Activated CD4-positive, alpha-beta T cell treated with anti-CD3 and anti-CD28 coated beads, Interleukin-2, amount 50 U/mL, for 24 hours (primary cell): ENCODE measurements at places on chromosomes 3 and 15.

DNA sequence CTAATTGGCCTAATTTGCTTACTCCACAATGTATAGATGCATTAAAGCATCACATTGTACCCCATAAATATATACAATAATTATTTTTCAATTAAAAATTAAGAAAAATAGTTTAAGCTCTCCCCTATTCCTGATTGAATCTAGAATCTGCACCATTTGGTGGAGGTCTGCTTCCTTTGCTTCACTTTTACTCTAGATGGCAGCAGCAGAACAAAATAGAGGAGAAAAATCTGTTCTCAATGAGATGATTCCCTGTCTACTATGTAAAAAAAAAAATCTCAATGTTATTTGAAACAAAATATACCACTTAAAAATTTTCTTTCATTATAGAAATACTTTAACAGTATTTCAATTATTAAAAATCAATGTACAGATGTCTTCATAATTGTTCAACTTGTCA lies 109.6 kb upstream of the FXR1 start:
- DNase-seq, result no peak

DNA sequence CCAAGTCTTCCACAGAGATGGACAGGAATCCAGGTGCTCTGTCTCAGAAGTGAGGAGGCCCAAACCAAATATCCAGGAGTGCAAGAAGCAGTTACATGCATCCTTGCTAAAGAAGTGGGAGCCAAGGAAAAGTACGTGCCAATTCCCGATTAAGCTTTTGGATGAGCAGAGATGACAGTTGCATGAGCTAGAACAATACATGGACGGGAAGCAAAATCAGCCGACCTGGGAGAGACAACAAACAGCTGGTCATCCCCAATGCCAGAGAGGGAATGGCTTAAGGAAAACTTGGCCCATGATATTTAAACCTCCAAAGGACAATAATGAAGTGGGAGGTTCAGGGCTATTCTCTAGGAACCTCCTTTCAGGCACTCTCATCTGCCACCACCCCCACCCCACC lies 86.0 kb upstream of the ABHD17C start:
- DNase-seq, result no peak

GRCh38 chr15:74007820-74008371 lies 13.4 kb downstream of the PML start:
- no peak for DNase-seq

GRCh38 chr3:101865751-101866509 lies 16.6 kb downstream of the NFKBIZ start:
- DNase-seq, result no peak

- no peak for DNase-seq
These were observed 86.4 kb upstream of the TTBK2 start for GRCh38 chr15:43006991-43007390.

DNA sequence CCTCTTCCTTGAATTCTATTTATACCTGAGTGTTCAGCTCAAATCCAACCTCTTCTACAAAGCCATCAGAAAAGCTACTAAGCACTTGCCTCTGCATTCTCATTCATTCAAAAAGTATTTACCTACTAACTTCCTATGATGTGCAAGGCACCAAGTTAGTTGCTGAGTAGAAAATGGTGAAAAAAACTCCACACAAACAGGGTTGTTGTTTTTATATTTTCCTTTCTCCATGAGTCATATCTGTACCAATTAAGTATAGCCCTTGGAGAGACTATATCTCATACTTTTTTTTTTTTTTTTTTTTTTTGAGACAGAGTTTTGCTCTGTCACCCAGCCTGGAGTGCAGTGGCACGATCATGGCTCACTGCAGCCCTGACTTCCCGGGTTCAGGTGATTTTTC lies 67.7 kb downstream of the IGF2BP2 start:
- no peak for DNase-seq

DNA sequence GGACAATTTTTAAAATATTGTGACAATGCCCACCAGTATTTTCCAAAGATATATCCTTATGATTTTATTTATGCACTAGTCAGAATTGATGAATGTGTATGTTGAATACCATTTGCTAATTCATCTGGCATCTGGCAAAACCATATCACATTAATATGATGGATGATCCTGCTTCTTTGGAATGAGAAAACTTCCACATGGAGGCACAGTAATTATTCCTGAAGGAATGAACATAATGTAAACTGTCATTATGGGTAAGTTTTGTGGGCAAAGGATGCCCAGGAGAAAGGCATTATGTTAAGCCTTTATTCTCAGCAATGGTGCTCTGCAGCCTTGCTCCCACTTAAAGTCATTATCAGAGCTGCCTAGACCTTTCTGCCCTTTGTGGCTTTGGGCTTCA lies 113.0 kb upstream of the MME start:
- DNase-seq, result no peak

- DNase-seq, result no peak
These were observed 20.9 kb downstream of the B3GALNT1 start for GRCh38 chr3:161084277-161084676.

DNA sequence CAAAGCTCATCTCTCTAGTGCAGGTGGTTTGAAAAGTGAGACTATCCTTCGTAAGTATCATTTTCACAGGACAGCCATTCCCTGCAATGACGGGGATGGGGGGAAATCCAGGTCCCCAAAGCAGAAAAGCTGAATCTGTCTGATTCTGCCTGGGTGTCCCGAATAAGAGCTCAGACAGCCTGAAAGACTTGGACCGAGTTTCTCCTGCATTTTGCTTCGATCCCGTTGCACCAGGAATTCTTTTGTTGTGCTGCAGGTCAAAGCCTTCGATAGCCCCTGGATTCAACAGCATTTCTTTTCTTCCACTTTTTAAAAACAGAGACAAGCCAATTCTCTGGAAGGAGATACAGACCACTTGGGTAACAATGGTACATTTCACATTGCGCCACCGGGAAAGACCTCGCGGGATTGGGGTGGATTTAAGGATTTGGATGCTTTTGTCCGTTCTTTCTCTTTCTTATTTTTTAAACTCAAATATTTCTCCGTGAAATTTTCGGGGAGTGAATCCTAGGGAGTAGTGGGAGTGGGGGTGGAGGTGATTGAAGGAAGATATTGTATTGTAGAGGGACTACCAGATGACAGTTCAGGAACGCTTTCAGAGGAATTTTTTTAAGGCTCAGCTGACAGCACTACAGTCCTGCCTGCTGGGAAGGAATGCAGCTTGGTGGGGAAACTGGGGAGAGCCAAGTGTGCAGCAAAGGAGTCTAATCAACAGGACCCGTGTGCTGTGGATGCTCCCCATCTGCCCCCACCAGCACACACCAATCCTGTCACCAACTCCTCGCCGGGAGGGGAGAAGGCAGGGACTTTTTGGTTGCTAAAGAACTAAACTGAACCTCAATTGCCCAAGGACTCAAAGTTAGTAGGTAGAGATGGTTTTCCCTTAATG lies 2.6 kb downstream of the SLITRK3 start:
- no peak for DNase-seq

DNA sequence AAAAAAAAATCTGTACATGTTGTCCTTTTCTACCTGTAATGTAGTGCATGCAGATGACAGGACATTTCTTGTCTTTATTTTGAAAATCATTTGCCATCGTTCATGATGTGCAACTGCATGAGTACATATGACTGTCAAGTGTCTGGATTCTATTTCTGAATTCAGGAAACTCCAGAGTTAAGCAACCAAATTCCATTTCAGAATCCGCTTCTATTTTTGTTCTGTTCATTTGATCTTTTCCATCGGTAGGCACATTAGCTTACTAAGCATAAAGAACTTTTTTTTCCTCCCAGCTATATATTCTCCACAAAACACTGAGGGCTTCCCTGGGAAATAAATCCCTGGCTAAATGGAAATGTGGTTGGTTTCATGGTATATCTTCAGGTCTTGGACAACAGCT lies 365.6 kb downstream of the PTPRG start:
- no peak for DNase-seq

- peak; percentile 41 for DNase-seq
These were observed 1.2 kb downstream of the KLF13 start for GRCh38 chr15:31327669-31328427.

- DNase-seq, result no peak
These were observed 81.6 kb downstream of the OCA2 start for GRCh38 chr15:28017423-28017924.

DNA sequence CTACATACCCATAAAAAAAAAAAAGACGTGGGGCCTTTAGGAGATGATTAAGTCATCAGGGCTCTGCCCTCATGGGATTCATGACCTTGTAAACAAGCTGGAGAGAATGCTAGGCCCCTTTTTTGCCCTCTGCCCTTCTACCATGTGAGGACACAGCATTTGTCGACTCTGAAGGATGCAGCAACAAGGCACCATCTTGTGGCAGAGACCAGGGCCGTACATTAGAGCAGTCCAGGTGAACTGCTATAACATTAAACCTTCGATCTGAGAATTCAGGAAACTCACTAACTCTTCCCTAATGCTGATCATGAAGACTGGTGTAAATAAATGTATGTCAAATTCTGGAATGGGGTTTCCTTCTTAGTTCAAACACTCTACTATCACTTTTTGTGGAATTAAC lies 30.7 kb upstream of the SIAH2 start:
- DNase-seq, result no peak

DNA sequence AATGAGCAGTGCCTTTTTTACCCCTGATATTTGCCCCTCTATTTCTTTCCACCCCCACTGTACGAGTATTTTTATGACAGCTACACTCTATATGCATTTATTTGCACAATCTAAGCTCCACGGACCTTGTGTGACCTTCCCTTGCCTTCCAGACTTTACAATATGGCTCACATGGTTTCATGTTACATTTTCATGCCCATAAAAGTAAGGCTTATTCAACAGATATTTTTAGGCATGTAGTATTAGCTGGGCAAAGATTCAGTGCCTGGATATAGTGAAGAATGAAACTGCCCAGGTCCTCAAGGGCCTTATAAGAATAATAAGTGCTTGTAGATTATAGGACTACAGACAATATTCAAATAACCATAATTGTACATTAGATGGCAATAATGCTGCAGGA lies 481.9 kb upstream of the CNTN4 start:
- no peak for DNase-seq

DNA sequence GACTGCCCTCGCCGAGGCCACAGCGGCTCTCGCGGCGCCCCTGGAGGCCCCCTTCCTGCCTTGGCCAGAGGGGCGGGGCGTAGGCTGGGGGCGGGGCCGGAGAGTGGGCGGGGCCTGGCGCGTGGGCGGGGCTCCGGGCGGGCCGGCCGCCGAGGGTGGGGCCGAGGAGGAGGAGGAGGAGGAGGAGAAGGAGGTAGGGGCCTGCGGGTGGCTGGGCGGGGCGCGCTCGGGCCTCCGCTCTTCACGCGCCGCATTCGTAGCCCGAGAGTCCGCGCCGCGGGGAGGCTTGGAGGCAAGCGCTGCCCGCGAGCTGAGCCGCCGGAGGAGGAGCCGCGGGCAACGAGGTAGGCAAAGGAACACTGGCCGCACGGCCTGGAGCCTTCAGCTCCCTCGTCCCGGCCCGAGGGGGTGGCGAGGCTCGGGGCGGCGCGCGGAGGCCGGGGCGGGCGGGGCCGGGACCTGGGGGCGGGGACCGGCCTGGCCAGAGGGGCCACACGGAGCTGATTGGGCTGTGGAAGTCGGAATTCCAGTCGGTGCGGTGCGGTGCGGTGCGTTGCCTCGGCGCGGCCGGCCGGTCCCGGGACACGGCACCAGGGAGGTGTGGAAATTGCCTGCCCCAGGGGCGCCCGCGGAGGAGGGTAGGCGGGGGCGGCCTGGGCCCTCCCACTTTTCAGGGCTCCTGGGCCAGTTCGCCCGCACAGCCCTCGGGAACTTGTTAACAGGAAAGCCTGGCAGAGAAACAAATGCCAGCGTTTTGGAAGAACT lies at the start of gene PPP2R3A:
Gene PPP2R3A (plus strand): TSS at position 223 of the 765 bp plus-strand sequence. CDS start 35,771 bp downstream, outside the sequence.
- peak; percentile 28 for DNase-seq

- DNase-seq, result no peak
These were observed 1.4 kb upstream of the TGFBR2 start for GRCh38 chr3:30605005-30605404.

GRCh38 chr3:172070269-172070668 lies 30.9 kb downstream of the FNDC3B start:
- no peak for DNase-seq

DNA sequence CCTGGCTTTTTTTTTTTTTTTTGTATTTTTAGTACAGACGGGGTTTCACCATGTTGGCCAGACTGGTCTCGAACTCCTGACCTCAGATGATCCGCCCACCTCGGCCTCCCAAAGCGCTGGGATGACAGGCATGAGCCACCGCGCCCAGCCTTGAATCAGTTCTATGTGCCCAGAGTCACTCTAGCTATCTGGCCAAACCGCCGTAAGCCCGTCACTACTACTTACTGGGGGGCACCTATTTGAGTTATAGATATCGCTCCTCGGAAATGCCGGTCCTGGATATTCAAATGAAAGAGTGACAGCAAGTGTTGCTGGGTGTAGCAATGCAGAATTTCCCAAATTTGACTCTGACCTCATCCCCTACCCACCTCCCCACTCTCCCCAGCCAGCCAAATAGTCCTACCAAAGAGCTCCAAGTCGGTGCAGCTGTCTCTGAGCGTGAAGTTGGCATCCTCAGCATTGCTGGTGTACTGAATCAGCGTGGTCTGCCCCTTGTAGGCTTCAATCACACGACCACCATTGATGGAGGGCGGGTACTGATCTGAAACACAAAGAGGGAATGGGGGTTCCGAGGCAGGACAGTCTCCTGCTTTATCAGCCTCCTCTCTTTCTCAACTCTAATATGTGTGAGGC lies 38.1 kb downstream of the MUC20 start:
- DNase-seq, result no peak

DNA sequence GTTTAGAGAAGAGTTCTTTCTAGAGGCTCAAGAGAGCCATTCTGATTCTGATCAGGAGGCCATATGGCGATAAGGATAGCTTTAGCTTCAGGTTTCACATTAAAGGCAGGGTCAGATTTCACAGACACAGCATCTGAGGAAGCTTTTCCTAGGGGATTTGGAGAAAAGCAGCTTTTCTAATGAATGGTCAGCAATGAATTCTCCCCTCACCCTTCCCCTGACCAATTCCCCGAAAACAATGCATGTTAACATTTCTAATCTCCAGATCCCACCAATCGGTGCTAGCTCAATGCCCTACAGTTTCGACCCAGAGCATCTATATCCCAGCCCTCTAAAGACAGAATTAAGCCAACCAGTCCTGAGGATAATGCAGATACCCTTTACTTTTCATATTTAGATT lies 9.8 kb downstream of the AGBL1 start:
- DNase-seq, result no peak

- peak; percentile 2 for DNase-seq
These were observed 595 bp downstream of the PDCD7 start for GRCh38 chr15:65132878-65133547.

- no peak for DNase-seq
These were observed 112.7 kb downstream of the CHSY1 start for GRCh38 chr15:101138913-101139880.
